ENCODE measurements at places on chromosomes 1 and 21. TPM values are rescaled to one million over a fixed set of nuclear protein-coding genes. Genes with fewer than 3 reads are reported as not detected.

DNA sequence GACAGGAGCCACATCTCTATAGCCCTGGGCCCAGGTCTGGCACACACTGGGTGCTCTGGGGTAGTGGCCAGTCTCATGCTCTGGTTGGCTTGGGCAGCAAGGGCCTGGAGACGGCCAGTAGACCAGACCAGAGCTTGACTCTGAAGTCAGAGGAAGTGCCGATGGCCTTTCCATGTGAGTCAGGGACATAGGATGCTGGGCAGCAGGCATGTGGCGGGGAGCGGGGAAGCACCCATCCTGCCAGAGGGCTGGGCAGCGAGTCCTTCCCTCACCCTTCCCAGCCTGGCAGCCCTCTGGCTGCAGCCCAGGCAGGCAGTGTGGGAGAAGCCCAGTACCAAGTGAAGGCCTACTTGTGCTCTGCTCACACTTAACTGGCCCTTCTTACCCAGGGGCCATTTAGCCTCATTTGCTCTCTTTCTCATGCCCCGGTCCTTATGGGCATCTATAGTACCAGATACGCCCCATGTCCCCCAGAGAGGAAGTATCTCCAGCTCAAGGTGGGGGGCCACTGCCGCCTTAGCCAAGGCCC lies 3.3 kb downstream of the GPR153 start:
- ATAC-seq = no peak

DNA sequence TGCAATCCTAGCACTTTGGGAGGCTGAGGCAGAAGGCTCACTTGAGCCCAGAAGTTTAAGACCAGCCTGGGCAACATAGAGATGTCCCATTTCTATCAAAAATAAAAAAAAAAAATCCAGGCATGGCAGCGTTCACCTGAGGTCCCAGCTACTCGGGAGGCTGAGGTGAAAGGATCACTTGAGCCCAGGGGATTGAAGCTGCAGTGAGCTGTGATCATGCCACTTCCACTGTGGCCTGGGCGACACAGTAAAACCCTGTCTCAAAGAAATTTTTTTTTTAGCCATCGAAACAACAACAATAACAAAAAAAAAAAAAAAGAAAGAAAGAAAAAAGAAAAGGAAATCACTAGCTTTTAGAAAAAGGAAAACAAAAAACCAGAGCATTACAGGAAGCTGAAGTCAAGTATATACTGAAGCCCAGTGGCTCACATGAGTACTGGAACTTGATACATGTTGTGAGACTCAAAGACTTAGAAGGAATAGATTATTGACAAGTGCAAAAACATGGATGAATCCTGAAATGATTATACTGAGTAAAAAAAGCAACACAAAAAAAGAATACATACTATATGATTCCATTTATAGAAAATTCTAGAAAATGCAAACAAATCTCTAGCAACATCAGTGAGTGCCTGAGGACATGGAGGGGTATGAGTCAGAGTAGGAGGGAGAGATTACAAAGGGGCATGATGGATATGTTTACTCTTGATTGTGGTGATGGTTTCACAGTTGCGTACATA lies 6.1 kb upstream of the RABGAP1L start:
- peak; percentile 78 for ATAC-seq

- no peak for ATAC-seq
Measured at GRCh38 chr1:218164930-218165700, 120.0 kb upstream of the RRP15 start.

The KCNE2 gene
- total RNA-seq = not detected
